ENCODE measurements at places on chromosomes 6 and 20. TPM values are rescaled to one million over a fixed set of nuclear protein-coding genes. Genes with fewer than 3 reads are reported as not detected.

GRCh38 chr6:96089173-96089572 is 73.4 kb downstream of the FUT9 start:
- no peak for ATAC-seq

The RIPPLY2 gene
- total RNA-seq: not detected

The GMPR gene
- 0.80 TPM for total RNA-seq

The NRSN1 gene
- total RNA-seq: not detected

The LST1 gene
- total RNA-seq: 2.4 TPM

DNA sequence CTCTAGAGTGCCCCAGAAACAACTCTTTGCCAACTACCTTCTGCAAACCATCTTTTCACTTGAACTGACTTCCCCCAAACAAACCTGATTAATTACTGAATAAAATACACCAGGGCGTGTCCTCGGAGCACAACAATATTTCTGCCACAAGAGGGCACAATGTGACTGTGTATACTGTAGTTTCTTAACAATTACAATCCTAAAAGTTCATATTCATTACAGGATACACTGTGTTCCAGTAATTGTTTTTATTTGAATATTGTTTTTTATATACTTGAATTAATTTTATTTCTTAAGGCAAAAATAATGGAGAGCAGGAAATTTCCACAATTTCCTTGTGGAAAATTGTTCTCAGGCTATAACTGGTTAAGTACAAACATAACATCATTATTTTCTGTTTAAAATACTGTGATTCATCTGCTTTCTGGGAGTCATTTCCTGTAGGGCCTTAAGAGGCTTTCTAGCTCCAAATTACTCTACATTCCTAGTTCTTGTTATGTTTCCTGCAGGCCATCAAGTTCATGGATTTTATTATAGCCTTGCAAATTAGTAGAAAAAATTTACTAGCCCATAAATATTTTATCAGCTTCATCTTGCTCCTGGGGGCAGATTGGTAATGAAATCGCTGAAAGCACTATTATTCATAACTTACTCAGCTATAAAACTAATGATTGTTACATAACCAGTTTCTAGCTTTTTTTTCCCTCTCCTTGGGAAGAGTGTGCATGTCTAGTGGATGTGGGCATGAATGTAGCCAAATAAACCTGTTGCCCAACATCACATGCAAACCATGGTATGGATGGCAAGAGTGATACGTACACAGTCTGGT is 51.9 kb upstream of the SLC22A16 start:
- ATAC-seq: peak; percentile 83

DNA sequence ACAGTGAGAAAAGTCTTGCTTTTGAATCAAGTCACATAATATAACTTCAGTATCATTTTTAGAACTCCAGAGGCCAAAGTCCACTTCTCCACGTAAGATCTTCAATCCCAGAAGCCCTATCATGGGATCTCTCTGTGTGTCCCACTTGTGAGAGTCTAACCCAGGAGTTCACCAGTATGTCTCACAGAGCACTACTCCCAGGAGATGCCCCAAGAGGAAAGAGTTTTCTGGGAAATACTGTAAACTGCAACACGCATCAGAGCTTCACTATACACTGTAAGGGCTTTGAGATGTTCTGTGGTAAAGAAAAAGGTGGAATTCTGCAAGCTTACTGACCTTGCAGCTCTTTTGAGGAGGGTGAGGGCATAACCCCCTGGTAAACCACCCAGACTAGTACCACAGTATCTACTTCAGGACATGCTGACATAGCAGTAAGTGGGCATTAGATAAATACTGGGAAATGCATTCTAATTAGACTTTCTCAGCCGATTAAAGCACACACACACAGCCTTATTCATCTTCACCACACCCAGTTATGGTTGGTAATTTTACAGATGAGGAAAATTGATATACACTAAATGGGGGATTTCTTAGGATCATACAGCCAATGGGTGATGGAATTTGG is 12.3 kb downstream of the DCBLD1 start:
- ATAC-seq: peak; percentile 33

DNA sequence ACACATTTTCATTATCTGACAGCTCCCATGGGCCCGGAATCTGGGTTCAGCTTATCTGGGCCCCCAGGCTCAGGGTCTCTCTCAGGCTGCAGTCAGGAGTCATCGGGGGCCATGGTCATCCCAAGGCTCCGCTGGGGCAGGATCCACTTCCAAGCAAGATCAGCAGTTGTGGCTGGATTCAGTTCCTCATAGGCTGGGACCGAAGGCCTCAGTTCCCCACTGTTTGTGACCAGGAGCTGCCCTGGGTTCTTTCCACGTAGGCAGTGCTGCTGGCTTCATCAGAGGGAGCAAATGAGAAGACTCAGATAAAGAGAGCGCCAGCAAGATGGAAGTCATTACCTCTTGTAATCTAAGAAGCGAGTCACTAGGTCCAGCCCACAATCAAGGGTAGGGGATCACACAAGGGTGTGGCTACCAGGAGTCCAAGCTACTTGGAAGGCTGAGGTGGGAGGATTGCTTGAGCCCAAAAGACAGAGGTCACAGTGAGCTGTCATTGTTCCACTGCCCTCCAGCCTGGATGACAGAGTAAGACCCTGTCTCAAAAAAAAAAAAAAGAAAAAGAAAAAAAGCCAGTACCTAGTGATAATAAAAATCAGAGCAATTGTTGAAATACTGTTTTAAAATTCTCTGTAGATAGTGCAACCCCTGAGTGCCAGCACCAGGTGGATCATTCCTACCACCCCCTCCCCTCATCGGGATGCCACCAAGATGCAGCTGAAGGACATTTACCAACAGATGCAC is 162.7 kb downstream of the NFATC2 start:
- ATAC-seq: no peak

DNA sequence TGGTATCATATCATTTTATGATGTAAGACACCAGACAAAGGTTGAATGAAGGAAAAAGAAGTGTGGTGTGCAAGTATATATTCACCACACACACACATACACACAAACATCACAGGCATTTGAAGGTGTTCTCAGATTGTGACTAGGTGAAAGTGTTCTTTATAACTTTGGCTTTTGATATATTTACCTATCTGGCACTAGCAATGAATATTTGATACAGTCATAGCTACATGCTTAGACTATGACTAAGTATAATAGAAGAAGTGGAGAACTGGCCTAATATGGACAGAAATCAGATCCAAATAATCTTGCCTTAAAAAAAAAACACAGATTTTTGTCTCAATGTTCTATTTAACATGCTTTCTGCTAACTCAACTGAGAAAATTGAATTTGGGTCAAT is 809.9 kb downstream of the KIF16B start:
- no peak for ATAC-seq

GRCh38 chr20:40813029-40813431 is 124.0 kb upstream of the MAFB start:
- peak; percentile 62 for ATAC-seq

The MLN gene
- total RNA-seq: not detected

The ACTL10 gene
- 2.0 TPM for total RNA-seq

GRCh38 chr6:35046862-35047261 is 94.3 kb downstream of the TCP11 start:
- no peak for ATAC-seq

DNA sequence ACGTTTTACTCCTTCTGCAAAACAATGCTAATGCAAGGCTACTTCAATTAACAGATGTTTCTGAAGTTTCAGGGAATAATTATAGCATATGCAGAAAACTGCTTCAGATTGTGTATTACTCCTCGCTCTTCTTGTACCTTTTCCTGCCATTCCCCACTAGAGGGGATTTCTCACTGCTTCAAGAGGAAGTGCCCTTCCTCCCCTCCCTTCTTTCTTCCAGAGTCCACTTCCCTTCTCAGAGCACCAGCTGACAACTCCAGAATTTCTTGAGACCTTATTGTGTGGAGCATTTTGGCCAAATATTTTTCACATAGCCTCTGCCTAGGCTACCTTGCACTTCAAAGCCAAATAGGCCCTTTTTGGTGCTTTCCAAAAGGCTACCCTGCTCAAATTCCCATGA is 12.7 kb upstream of the MCUR1 start:
- no peak for ATAC-seq

DNA sequence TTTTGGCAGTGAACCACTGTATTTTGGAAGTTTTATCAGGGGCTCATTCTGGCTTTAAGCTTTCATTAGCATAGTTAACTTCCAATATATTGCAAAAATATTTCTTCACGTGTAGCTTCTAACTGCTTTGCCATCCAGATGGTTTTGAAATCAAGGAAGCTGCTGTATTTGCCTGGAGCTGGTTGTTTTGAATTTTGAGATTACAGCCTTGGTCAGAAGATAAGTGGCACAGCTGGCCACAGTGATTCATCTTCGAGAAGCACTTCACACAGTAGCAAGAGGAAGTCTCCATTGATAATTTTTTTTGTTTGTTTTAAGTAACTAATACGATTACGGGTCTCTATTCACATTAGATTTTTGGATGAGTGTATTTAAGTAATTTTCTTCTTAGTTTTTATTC is 3.8 kb downstream of the APCDD1L start:
- ATAC-seq: no peak

GRCh38 chr6:12967686-12968085 is 251.1 kb downstream of the PHACTR1 start:
- ATAC-seq: no peak

The MEI4 gene
- total RNA-seq: not detected

DNA sequence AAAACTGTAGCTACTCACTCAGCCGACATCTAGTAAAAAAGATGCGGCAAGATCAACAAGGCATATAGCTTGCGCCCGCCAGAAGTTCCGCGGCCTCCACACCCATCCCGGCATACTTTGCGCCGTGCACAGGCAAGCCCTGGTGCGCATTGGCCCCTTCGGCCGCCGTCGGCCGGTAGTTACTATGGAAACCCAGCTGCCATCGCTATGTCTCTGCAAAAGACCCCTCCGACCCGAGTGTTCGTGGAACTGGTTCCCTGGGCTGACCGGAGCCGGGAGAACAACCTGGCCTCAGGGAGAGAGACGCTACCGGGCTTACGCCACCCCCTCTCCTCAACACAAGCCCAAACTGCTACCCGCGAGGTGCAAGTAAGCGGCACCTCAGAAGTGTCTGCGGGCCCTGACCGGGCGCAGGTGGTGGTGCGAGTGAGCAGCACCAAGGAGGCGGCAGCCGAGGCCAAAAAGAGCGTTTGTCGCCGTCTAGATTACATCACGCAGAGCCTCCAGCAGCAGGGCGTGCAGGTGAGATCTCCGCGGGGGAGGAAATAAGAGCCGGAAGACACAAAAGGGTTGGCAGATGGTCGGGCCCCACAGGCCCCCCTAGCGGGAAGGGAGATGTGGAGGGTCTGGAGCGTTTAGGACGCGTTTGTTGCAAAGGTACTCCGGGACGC is at the start of gene IRAK1BP1:
TSS of gene IRAK1BP1 (plus strand) at position 182 of the 671 bp plus-strand sequence. CDS start at position 208, 26 bp downstream.
- ATAC-seq: peak; percentile 97

- ATAC-seq: peak; percentile 67
Observed at GRCh38 chr20:6767536-6768227, at the start of gene BMP2. Gene BMP2, plus strand, starts transcription at chr20:6767686. Its CDS starts 2,441 bp downstream, at chr20:6770127.

DNA sequence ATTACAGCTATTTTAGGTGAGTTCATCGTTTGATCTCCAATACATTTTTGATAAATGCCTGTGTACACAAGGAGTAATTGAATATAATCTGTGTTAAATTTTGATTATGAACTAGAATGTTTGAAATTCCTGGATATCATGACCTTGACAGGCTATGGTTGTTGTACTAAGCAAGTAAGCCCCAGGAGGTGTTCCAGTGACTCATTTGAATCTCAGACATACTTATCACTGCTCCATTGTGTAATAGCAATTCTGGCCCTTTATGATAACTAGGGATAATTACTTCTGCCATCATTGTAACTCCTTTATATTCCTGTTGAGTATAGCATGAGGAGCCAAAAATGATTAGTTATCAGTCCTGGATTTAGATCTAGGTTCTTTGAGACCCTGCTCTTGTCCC is 1424.6 kb upstream of the ADGRB3 start:
- ATAC-seq: no peak

The TNXB gene
- total RNA-seq: 7.6 TPM

The BACH2 gene
- total RNA-seq: 0.76 TPM

The METTL24 gene
- not detected for total RNA-seq

DNA sequence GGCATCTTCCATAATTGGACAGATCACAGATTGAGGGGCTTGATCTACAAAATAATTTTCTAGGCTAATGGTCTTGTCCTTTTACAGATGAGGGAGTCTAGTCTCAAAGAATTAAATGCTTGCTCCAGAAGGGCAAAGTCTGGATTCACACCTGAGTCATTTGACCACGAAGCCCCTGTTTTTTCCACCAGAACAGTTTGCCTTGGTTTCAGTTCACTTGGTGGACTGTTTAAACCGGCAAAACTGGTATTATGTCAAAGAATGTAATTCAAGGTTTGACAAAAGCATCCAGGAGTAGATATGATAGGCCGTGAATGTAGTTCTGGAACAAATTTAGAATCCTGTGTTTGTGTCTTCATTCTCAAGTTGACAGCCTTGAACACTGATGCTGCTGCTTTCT is 3.3 kb downstream of the MYO6 start:
- no peak for ATAC-seq

The OVOL2 gene
- 11.0 TPM for total RNA-seq

GRCh38 chr6:61538801-61539200 is 747.2 kb downstream of the KHDRBS2 start:
- ATAC-seq: no peak

Measured in esophagus mucosa (tissue), 1 donor.